A673 (cell line): ENCODE measurements at places on chromosomes 1 and 21. TPM values are rescaled to one million over a fixed set of nuclear protein-coding genes. Genes with fewer than 3 reads are reported as not detected.

Gene ZNF683
- total RNA-seq, result not detected in 2 replicates

Gene TCHH
- 0.24 and 0.28 TPM in 2 replicates for total RNA-seq

- H3K4me3 ChIP-seq, result no peak overlapping the region
- peak; percentile 34 for DNase-seq
- no peak overlapping the region for H3K27ac ChIP-seq
- H3K27me3 ChIP-seq, result no peaks in the 10 kb centered on the region
- H3K36me3 ChIP-seq, result no peaks in the 10 kb centered on the region
Measured at GRCh38 chr21:42515708-42516502, 2.3 kb downstream of the SLC37A1 start.

DNA sequence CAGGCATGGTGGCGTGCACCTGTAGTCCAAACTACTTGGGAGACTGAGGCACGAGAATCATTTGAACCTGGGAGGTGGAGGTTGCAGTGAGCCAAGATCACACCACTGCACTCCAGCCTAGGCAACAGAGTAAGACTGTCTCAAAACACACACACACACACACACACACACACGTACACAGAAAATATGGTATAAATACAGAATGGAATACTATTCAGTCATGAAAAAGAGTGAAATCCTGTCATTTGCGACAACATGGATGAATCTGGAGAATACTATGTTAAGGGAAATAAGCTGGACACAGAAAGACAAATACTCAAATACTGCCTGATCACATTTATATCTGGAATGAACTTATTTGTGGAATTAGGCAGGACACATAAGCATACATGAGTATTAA lies 18.4 kb downstream of the FOXD2 start:
- no peaks in the 10 kb centered on the region for H3K36me3 ChIP-seq
- no peak overlapping the region for H3K27ac ChIP-seq
- peaks cover 10% of the 10 kb centered on the region for H3K4me1 ChIP-seq
- H3K27me3 ChIP-seq, result peaks cover 43% of the 10 kb centered on the region
- DNase-seq, result no peak

DNA sequence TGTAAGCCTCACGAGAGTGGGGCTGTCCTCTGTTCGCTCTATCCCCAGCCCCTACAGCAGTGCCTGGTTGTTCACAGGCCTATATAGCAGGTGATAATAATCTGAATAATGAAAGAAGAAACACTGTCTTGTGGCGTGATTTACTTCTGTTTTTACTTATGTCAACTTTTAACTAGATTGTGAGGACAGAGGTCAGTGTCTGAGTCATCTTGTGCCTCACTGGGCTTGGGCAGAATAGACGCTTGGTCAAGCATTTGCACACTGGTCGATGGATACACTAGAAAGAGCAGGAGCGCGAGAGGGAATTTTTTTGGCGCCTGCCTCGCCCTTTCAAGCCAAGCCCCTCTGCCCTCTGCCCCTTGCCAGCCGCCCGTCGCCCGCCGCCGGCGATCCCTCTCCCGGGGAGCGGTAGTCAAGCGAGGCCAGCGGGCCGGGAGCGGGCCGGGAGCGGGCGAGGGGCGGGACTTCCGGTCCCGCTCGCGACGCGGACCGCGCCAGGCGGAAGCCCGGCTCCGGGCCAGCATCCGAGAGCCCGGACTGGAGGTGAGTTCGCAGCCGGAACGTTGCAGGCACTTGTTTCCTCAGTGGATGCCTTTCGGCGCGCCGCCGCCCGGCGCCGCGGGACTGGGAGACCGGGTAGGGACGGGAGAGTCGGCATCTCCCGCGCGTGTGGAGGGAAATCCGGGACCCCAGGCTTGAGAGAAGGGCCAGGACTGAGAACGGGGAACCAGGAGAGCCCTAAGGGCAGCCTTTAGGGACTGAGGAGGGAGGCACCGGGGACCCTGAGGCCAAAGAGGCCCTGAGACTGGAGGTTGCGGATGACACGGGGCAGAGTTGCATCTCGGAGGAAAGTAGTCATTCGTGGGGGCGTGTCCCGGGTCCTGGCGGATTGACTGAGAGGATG lies at the start of gene DISP1:
Gene DISP1, plus strand, starts transcription at position 504 of the 904 bp plus-strand sequence. CDS start 127,785 bp downstream, outside the sequence.
- no peaks in the 10 kb centered on the region for H3K36me3 ChIP-seq
- H3K4me1 ChIP-seq, result peaks cover under 1% of the 10 kb centered on the region

- H3K4me3 ChIP-seq, result no peak overlapping the region
- no peak for DNase-seq
- H3K36me3 ChIP-seq, result no peaks in the 10 kb centered on the region
- no peaks in the 10 kb centered on the region for H3K27me3 ChIP-seq
Measured at GRCh38 chr1:163771637-163772036, 449.9 kb downstream of the NUF2 start.
